Keratinocyte (primary cell): ENCODE measurements at places on chromosomes 4 and X.
A peak's percentile ranks its signal among the peaks of the same experiment; 100 is the strongest.

DNA sequence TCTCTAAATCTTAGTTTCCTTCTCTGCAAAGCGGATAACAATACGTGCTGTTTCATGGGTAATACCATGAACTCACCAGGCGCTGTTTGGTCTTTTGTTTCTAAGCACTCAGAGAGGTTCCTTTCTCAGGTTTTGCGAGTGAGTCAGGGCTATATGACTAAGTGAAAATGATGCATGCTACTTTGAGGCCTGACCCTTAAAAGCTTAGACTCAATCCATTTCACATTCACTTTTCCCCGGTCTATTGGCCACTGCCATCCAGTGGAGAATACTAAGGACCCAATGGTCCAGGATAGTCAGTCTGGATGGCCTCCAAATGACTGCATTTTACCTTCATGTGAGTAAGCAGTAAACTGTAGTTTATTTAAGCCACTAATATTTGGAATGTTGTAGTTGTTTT lies 400.8 kb upstream of the SLIT2 start:
- DNase-seq, result no peak

GRCh38 chrX:142296421-142296820 lies 91.3 kb upstream of the MAGEC2 start:
- DNase-seq, result no peak

GRCh38 chr4:100826067-100826466 lies 308.2 kb upstream of the EMCN start:
- DNase-seq, result no peak

GRCh38 chr4:42543762-42544161 lies 113.1 kb downstream of the ATP8A1 start:
- no peak for DNase-seq

GRCh38 chrX:69969460-69969859 lies 80.3 kb downstream of the AWAT2 start:
- DNase-seq, result no peak

DNA sequence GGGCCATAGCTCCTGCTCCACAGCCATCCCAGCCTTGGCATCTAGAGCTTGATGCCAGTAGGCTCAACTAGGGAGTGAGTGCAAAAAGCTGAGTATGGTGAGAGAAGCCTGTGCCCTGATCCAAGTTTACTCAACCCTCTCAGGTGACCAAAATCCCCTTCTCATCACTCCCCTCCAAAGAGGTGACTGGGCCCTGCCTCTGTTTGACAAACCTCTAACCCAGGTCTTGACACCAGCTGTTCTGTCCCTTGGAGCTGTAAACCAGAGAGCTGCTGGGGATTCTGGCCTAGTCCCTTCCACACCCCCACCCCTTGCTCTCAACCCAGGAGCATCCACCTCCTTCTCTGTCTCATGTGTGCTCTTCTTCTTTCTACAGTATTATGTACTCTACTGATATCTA lies 73.5 kb downstream of the MSN start:
- DNase-seq, result no peak

DNA sequence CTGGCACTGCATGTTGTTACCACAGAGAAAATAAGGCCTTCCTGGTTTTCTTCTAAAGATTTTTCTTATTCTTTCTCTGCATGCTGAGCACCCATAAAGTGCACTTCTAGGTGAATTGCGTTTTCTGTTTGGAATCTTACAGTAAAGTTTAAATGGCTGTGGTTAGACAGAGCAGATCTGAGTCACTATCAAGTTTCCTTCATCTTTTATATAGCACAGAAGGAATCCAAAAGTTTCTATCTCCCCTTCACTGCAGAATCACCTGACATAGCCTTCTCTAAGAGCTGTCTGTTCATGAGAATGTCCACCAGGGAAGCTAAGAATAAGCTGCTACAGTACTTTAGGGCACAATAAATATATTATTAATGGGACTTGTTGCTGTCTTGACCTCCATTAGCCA lies 455.5 kb upstream of the FAM241A start:
- DNase-seq, result no peak

- DNase-seq, result peak; percentile 65
These were observed 163.4 kb downstream of the BANK1 start for GRCh38 chr4:101953949-101954348.

- DNase-seq, result no peak
These were observed 173.5 kb downstream of the GRID2 start for GRCh38 chr4:92477298-92477697.

DNA sequence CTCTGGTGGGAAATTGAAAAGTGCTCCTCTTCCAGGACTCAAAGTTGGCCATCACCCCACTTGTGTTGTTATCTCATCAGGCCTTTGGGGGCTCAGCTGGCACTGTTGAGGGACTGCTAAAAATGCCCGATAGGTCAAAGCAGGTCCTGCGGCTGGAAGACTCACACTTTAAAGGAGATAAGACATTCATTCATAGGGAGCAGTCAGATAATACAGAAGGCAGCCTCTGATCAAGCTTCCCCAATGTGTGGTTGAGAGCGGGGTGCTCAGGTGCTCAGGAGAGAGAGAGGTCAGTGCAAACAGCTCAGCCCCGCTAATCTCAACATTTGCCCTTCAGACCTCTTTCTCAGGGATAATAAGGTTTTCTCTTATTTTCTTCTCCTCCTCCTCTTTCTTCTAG lies 70.3 kb downstream of the TMEM154 start:
- DNase-seq, result no peak

- no peak for DNase-seq
These were observed 111.6 kb downstream of the FRYL start for GRCh38 chr4:48668254-48669017.

GRCh38 chr4:632196-632790 lies 6.9 kb downstream of the PDE6B start:
- no peak for DNase-seq

DNA sequence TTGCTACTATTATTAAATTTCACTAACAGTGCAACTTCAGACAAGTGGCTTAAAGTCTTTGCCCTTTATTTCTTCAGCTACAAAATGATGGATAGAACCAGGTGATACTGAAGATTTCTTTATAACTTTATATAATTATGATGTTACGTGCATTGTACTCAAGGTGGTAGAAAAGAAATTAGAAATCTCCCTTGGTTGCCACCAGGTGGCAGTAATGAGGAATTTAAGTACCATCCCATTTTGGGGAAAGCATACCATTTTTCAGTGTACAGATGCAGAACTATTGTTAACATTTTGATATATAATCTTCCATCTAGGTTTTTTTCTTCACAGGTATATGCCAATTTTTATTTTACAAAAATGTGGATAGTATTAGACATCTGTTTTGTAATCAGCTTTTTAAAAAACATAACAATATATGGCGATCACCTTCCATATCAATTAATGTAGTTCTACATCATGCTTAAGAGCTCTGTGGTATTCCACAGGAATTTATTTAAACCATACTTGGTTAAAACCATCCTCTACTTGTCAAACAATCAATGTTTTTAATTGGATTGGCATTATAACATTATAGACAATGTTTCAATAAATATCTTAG lies 37.7 kb upstream of the RAB33B start:
- DNase-seq, result no peak

DNA sequence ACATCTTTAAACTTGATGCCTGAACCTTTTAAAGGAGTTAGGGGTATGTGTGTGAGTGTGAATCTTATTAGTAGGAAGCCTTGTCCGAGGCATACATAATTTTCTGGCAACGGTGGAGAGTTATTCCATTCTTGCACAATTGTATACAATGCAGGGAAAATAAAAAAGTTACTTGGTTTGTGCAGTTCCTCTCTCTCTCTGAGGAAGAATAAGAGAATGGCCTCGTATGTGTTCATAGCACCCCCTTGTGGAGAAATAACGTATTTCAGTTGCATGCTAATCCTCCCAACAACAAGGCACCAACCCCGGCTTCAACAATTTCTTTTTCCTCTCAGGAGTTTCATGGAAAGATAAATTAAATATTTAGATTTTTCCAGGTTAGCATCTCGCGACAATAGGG lies 33.7 kb upstream of the FGF13 start:
- peak; percentile 17 for DNase-seq

DNA sequence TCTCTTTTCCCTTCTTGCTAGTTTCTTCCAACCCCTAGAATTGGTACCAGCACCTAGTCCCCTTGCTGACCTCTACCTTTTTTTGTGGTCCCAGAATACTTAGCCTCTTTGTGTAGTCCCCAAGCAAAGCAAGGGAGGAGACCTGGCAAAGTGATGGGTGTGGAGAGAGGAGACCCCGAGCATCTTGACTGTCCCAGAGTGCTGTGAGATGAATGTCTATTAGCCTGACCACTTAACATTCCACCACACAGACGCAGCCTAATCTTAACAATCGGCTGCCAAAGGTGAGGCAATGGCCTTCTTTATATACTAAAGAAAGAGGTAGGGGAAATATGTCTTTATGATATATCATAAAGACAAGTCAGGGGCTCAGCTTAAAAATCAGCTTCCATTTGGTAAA lies 55.9 kb downstream of the TRIM2 start:
- DNase-seq, result no peak
